BJ (cell line): ENCODE measurements at places on chromosomes 3 and 15.

DNA sequence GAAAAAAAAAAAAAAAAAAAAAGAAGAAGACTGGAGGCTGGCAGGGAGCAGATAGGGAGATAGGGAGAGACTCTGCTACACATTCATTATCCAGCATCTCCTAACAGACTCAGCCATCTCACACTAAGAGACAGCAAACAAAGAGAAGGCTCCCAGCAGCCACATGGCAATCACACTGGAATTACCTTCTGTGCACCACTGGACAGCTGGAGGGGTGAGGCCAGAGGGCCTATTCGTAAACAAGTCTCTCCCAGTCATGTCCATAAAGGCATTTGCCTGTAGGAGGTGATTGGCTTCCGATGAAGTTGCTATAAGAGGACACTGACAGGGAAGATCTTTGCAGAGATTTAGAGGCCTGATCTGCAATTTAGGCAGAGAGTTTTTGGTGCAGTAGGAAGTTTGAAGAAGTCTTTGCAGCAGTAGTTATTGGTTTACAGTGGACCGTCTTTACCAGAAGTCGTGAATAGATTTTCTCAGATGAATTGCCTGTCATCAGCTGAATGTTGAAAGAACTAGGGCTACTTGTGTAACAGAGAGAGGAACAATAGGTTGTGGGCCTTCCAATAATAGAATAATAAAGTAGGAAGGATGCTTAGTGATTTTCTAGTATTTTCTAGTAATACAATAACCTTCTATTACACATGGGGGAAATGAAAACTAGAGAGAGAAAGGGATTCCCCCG, 89.7 kb downstream of the TP63 start:
- no peak for DNase-seq

GRCh38 chr3:78455712-78456433, 1311.9 kb downstream of the ROBO1 start:
- no peak for DNase-seq

DNA sequence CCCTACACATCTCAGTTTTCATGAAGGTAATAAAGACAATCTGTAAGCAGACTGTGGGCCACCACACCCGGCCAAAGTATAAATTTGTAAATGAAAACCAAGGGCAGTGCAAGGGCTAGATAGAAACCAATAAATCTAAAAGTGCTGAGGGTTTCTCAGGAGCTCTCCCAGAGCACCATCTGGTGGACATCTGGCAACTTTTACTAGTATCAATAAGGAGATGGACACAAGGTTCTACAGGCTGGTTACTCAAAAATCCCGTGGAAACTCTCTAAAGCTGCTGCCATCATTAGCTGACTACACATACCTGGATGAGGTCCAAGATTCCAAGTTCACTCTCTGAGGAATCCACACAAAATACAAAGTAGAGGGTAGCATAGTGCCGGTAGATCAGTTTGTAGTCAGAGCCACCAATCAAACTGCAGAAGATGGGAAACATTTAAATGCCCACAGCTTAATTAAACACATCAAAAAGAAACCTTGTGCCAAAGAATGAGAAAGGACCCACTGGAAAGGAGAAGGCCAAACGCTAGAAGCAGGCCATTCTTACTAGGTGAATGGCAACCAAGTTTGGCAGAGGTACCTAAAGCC, 5.5 kb downstream of the AP3S2 start:
- peak; percentile 67 for DNase-seq

- DNase-seq = no peak
These were observed 149.0 kb downstream of the GSK3B start for GRCh38 chr3:119945291-119945690.

GRCh38 chr15:81905889-81906288, 139.9 kb downstream of the MEX3B start:
- no peak for DNase-seq
